ENCODE measurements at places on chromosomes 16 and 17.
A peak's percentile ranks its signal among the peaks of the same experiment; 100 is the strongest.

DNA sequence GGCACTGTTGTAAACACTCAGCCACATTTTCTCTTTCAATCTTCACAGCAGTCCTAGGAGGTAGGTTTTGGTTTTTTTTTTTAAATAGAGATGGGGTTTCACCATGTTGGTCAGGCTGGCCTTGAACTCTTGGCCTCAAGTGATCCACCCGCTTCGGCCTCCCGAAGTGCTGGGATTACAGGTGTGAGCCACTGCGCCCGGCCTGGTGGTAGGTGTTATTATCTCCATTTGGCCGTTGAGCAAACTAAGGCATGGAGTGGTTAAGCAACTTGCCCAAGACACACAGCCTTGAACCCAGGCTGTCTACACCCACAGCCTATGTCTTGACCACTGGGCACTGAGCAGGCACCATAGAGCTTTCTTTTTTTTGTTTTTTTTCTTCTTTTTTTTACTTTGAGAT lies 8.6 kb downstream of the SGCA start:
- no peak for DNase-seq

GRCh38 chr17:67401598-67402504 lies 24.8 kb downstream of the PITPNC1 start:
- DNase-seq = no peak

- no peak for DNase-seq
Measured at GRCh38 chr16:58789351-58789750, 55.2 kb upstream of the GOT2 start.

DNA sequence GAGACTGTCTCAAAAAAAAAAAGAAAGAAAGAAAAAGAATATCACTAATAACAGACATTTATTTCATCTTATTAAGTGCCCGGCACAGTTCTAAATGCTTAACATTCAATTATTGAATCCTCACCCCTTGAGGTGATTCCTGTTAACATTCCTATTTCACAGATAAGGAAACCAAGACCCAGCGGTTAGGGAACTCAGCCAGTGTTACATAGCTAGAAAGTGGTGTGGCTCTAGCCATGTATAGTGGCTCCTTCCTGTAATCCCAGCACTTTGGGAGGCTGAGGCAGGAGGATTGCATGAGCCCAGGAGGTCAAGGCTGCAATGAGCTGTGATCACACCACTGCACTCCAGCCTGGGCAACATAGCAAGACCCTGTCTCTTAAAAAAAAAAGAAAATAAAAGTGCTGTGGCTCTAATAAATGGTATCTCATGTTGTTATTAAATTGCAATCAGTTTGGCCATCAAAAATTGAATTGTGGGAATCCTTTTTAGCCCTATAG lies 28.1 kb downstream of the ZNRF1 start:
- DNase-seq = no peak

- peak; percentile 92 for DNase-seq
Measured at GRCh38 chr16:27235055-27235937, 32.0 kb downstream of the KDM8 start.

DNA sequence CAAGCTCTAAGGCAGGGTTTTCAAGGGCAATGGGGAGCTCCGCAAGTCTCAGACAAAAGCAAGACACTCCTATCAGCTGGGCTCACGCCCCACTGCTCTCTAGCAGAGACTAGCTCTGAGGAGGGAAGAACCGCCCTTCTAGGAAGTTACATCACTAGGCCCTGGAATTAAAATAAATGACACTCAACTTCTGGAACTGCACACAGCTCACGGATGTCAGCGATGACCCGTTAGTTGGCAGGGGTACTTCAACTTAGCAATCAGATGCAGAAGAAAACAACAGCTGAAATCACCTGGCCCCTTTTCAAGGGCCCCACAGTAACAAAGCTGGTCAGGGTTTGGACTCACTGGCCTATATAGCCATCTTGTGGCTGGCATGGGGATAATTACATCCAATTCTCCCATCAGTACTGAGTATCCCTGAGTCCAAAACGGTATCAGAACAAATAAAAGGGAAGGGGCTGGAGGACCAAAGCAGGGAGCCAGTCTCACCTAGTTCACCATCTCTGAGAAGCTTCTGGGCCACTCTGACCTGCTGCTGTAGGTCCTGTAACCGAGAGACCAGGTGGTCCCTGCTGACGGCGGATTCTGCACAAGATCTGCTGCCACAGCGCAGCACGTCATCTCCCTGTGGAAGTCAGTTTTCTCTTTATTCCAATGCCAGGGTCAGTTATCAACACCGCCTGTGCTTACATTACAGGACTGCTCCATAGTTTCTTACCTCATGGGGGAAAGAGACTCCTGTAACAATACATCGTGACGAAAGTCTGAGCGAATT lies 22.2 kb downstream of the SERPINF1 start:
- peak; percentile 91 for DNase-seq

- DNase-seq = no peak
Measured at GRCh38 chr16:72744076-72744793, 303.7 kb downstream of the ZFHX3 start.

GRCh38 chr16:1180549-1181403 lies 27.9 kb downstream of the CACNA1H start:
- no peak for DNase-seq

GRCh38 chr16:74732707-74733350 lies 32.2 kb upstream of the MLKL start:
- no peak for DNase-seq

Measured in astrocyte of the spinal cord (primary cell).